ENCODE measurements at places on chromosomes 12 and 14.

DNA sequence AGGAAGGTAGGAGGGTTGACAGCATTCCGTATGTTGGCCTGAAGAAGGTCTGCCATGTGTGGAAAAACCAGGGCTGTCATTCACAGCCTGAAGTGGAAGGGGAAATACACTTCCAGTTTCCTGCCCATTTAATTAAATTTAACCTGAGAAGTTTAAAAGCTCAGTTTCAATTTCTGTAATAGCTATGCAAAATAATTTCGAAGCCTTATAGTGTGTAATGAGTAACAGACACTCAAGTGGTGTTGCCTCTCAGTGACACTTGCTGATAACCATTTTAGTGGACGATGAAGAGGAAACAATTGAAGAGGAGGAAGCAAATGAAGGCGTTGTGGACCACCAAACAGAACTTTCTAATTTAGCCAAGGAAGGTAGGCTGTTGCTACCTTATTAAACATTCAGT, 44.8 kb downstream of the EP400 start:
- DNase-seq: no peak

- no peak for DNase-seq
These were observed 902 bp downstream of the ABCD2 start for GRCh38 chr12:39618701-39619100.

GRCh38 chr12:96989916-96990315, 82.9 kb downstream of the NEDD1 start:
- DNase-seq: no peak

DNA sequence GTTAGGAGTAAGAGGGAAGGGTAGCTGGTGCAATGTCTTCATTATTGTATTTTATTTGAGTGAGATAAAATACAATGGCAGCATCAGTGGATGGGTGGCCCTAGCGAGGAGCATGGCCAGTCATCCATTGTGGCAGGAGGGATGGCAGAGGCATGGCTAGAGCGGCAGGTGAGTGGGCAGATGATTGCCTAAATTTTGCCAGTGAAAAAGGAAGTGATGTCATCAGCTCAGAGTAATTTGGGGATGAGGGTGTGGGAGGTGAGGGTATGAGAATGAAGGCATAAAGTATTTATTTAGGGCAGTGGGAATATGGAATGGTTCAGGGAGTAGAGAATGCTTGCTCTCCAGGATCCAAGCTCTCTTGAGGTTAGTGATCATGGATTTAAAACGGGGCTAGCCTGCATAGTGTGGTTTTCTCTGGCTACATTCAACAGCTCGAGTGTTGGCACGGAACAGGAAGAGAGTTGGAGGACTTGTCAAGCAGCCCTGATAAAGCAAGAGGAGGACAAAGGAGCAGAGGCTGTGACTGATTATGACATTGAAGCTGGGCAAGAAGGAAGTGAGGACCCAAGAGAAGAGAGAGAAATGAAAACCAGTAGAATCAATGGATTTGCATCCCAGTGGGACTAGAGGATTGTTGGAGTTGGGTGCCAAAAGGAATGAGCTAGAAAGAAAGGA, 18.7 kb upstream of the SERPINA6 start:
- no peak for DNase-seq

DNA sequence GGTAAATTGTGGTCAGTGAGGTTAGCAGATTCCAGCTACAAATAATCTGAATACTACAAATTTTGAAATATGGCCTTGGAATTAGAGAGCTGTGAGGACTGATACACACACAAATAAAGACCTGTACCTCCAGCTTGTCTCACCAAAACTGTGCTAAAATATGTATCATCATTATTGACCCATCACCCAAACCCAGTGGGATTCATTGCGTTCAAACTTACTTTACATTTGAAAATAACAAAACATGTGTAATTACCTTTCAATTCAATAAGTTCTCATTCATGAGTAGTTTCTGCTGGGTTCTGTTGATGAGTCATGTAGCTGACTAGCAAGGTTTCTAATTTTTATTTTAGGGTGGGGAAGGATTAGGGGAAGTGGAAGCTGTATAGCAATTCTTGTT, 170.9 kb downstream of the MSRB3 start:
- no peak for DNase-seq

GRCh38 chr14:42523666-42524065, 917.0 kb downstream of the LRFN5 start:
- DNase-seq: no peak

All from stimulated activated CD4-positive, alpha-beta T cell treated with anti-CD3 and anti-CD28 coated beads, Interleukin-4, amount 100 ng/mL, for 4 hours (primary cell).